ENCODE measurements at places on chromosomes 5 and 9.
A peak's percentile ranks its signal among the peaks of the same experiment; 100 is the strongest.

- no peak for DNase-seq
Measured at GRCh38 chr5:148268566-148268965, at the start of gene SPINK13. Gene SPINK13, plus strand, starts transcription at chr5:148268794. Its CDS starts 1,279 bp downstream, at chr5:148270073.

DNA sequence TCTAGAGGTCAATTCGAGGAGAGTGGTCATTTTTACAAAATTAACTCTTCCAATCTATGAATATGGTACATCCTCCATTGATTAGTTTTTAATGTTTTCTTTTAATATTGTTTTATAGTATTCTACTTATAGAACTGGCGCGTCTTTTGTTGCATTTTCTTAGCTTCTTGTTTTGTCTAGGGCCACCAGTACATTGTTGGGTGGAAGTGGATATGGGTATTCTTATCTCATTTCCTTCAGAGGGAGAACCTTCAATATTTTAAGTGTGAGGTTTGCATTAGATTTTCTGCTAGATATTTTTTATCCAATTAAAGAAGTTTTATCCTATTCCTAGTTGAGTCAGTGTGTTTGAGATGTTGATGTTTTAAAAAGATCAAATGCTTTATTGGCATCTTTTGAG is 69.8 kb downstream of the RPS23 start:
- no peak for DNase-seq

DNA sequence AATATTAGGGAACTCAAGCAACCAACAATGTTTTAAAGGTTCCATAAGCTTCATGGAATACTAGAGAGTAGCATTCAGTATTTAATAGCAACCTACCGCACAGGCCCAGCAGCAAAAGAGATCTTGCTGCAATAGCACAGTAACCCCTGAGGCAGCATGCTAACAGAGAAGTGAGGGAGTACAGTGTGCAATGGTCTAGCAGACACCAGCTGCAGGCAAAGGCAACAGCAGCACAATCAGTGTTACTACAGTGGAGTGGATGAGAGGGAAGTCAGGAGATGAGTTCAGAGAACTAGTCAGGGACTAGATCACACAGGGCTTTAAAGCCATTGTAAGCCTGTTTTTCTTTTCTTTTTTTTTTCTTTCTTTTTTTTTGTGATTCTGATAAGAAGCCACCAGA is 2.8 kb downstream of the TICAM2 start:
- no peak for DNase-seq

GRCh38 chr5:2191972-2192371 is 309.2 kb upstream of the IRX4 start:
- no peak for DNase-seq

DNA sequence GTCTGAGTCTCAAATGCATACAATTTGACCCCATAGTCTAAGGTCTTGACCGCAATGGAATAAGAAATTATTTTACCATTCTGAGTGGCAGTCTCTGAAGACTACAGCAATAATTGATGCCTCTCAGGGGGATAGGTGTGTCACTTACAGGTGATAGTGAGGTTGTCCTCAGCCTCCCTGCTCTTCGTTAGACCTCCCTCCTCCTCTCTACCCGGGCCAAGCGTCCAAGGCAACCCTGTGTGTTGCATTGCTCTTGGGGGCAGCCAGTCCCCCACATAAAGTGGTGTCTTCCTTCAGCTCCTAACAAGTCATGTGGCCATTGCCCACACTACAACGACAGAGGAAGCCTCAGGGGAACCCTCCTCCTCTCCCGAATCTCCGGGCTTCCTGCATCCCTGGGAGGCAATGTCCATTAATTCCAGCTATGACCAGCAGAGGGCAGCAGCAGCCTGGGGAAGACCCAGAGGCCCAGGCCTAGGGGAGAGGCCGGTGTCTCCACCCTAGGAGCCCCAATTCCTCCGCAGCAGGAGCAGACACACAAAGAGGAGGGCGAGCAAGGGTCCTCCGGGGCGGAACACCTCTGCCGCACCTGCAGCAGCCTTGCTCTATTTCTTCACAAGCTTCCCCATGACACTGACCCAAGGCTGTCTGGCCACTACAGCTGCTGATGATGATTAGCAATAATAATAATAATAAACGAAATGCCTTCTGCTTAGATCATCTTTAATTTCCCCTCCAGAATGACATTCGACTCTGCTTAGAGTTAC is 134.8 kb downstream of the KCNIP1 start:
- DNase-seq: peak; percentile 64

- DNase-seq: no peak
Measured at GRCh38 chr9:18896531-18897179, 136.4 kb downstream of the SAXO1 start.

DNA sequence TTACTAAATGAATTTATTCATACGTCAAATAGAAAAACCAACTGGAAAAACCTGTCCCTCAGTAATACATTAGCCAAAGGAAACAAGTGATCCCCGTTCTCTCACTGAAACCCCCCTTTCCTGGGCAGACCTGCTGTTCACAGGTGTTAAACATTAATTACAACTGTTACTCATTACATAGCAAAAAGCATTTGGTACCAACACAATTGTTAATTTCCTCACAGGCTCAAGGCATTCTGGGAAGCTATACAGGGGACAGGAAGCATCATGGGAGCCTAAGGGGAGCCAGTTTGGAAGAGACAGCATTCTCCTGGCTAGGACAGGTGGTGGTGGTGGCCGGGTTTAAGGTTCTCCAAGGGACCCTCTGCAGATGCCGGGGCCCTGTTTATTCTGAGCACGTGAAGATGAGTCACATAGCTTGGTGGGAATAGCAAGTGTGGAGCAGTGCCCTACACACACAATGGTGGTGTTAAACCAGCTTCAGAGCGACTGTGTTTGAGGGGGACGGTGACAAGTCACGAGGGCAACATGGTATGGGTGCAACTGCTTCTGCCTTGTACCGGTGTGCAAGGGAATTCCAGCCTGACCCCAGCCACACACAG is 62.6 kb upstream of the SLC25A51 start:
- no peak for DNase-seq

- DNase-seq: no peak
Measured at GRCh38 chr5:115428676-115429075, 115.9 kb downstream of the FEM1C start.

DNA sequence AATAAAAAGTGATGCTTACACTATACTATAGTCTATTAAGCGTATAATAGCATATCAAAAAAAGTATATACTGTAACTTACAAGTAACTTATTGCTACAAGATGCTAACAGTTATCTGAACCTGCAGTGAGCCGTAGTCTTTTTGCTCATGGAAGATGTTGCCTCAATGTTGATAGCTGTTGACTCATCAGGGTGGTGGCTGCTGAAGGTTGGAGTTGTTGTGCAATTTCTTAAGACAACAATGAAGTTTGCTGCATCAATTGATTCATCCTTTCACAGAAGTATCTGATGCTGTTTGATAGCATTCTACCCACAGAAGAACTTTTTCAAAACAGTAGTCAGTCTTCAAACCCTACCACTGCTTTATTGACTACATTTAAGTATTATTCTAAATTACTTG is 7.8 kb upstream of the C9orf40 start:
- no peak for DNase-seq

DNA sequence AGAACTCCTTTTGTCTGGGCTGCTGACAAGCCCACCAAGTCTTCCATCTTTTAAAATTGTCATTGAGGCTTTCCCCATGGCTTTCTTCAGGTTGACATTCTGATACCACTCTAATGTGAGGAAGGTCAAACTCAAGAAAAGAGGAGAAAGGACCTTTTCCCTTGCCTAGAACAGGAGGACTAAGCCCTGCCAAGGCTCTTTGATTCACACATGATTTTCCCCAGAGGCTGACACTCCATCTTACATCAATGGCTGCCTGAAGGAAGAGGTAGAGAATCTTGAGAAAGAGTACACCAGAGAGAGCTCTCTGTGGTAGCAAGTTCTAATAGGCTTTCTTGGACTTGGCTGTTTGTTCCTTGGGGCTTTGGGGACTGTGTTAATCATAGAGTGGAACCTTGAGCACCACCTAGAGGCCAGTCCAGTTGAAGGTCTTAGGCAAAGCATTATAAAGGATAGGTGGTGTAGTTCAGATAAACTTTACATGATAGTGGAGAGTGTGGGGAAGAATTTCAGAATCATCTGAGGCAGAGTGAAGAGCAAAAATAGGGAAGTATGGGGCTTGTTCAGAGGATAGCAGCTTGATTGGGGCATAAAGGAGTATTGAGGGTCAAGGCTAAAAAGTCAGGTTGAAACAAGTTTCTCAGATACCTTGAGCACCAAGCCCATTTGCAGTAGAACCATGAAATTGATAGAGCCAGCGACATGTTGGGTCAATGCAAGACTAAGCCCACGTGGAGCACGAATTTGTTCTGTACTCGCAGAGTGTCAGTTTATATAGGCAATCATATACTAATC is 36.7 kb downstream of the NDFIP1 start:
- DNase-seq: peak; percentile 73

GRCh38 chr5:72245546-72245945 is 74.5 kb downstream of the MRPS27 start:
- no peak for DNase-seq

- no peak for DNase-seq
Measured at GRCh38 chr9:128169492-128169891, 9.4 kb downstream of the BBLN start.

DNA sequence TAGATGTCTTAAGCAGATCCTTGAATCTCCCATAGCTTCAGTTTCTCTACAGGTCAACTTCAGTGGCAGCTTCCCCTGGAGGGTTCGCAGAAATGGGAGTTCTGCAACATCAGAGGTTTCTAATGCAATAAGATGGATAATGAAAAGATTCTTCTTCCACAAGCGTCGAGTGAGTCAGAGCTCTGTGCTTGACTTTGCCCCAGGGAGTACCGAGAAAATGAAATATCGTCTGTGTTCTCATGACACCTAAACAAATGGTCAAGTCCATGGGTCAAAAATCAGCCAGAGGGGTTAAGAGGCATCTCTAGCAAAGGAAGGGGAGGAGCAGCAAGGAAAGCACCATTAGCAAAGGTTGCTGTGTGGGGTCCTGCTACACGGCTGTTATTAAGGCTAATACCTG is 3.2 kb upstream of the ADRA1B start:
- no peak for DNase-seq

DNA sequence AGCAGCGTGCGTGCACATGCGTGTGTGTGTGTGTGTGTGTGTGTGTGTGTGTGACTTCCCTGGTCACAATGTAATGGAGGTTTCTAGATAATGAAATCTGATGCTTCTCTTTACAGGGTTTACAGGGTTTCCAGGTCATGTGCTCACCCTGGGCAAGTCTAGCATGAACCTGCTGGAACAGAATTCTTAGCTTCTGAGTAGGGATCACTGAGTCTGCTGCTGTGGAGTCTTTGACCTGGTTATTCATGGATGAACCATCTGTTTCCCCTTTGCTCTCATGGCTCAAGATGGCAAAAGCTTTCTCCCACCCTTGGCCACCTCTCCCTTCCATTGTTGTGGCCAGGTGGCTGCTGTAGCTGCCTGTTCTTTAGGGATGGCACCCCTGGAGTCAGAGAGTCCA is 111.6 kb upstream of the SHB start:
- DNase-seq: no peak

DNA sequence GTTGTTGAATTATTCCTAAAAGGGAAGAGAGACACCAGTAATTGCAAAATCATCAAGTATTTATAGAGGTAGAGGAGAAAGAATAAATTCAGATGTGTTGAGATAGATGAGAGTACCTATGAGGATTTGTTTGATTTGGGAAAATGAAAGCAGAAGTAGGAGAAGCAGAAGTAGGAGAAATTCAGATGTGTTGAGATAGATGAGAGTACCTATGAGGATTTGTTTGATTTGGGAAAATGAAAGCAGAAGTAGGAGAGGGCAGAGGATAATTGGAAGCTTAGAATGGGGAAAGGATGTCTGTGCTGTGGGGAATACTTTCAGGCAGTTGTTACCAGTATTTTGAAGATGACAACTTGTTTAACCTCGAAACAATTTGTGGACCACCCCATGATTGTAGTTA is 35.1 kb upstream of the ZCCHC7 start:
- no peak for DNase-seq

DNA sequence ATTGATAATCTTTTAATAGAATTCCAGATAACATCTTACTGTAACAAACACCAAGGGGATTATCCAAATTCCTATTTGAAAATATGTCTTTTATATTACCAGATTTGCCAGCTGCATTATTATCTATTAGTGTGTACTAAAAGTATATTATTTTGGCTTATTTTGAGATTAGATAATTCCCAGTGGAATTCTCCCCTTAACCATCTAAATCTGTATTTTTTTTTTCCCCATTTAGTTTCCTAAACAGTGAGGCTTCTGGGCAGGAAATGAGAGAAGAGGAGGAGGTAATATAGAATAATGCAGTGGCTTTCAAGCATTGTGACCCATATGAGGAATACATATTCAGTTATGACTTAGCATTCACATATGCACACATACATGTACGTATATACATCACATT is 53.5 kb upstream of the ABL1 start:
- no peak for DNase-seq

DNA sequence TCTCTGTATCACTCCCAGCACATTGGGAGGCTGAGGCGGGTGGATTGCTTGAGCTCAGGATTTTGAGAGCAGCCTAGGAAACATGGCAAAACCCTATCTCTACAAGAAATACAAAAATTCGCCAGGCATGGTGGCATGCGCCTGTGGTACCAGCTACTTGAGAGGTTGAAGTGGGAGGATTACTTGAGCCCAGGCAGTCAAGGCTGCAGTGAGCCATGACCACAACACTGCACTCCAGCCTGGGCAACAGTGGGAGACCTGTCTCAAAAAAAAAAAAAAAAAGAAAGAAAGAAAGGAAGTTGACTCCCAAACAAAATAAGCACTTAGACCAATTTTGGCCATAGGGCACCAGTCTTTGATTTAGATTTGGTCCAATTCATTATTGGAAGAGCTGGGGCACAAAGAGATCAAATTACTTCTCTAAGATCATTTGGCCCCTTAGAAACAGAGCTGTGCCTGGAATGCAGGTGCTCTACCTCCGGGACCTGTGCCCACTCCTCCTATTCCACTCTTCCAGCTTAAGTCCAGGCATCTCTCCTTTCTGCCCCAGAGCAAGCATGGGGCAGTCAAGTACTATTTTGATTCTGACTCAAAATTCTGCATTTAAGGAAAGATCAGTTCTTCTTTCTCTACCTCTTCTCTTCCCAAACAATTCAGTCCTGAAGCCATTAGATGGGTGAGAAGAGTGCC is 59.0 kb downstream of the ALDH7A1 start:
- DNase-seq: no peak

DNA sequence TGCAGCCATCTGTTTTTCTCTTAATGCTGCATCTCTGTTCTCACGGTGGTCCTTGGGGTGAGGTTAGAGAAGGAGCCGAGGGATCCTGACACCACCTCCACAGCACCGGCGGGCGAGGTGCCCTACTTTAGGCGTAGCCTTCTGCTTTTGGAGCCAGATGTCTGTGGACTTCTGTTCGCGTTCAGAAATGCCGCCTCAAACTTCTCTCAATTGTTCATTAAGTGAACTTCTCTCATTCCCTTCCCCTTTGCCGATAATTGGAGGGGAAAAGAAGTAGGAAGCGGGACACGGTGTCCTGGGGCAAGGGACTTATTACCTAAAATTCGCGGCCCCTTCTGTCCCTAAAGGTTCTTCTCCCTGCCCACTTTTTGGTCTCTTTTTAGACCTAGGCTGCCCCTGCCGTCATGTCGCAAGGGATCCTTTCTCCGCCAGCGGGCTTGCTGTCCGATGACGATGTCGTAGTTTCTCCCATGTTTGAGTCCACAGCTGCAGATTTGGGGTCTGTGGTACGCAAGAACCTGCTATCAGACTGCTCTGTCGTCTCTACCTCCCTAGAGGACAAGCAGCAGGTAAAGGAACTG is 455 bp downstream of the KIF20A start:
- DNase-seq: no peak

- DNase-seq: no peak
Measured at GRCh38 chr5:42843675-42844292, 32.1 kb upstream of the SELENOP start.
